ENCODE measurements at places on chromosomes 1 and 21.
A peak's percentile ranks its signal among the peaks of the same experiment; 100 is the strongest.

GRCh38 chr1:205794011-205794730 is 18.8 kb downstream of the SLC41A1 start:
- DNase-seq: no peak

- DNase-seq: no peak
These were observed at the start of gene KRTAP12-2 for GRCh38 chr21:44666401-44667320. TSS of gene KRTAP12-2 (minus strand) at chr21:44666927. CDS start at chr21:44666886, 41 bp downstream.

GRCh38 chr1:41670217-41670957 is 185.9 kb upstream of the EDN2 start:
- DNase-seq: no peak

DNA sequence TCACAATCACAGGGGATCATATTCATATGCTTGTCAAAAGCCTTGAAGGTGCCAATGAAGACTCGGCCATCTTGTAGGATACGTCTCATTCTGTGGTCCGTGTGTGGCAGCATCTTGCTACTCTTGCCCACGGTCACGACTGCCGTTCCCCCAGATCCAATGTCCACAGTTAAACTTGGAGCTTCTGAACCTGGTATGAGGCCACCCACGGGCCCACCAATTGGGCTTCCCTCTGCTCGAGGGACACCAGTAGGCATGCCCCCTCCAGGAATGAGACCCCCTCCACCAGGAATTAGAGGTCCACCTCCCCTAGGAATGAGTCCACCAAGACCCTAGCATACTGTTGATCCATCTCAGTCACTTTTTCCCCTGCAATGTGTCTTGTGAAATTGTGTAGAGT is 39.6 kb downstream of the MORN1 start:
- no peak for DNase-seq

- DNase-seq: no peak
These were observed 117.6 kb downstream of the AK5 start for GRCh38 chr1:77399250-77400086.

DNA sequence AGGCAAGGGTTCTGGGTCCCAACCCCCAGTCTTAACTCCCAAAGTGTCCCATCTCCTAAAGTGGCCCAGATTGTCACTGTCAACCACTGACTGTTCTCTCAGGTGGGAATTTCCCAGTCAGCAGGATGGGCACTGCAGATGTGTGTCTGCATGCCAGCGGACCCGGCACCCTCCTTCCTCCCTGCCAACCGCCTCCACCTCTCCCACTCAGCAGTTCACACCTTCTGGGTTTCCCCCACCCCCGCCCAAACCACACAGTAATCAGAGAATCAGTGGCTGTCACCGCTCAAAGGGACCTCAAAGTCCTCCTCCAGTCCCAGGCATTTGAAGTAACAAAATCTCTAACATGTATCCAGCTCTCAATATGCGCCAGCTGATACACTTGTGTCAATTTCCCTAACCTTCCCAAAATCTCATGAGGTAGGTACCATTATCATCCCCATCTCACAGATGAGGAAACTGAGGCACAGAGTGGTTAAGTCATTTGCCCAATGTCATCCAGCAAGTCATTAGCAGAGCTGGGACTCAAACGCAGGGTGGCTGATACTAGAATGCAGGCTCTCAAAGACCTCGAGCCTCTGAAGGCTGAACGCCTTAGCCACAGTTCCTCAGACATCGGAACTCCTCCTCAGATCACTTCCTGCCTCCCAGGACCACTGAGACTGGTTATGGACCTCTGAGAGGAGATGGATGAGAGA is 4.8 kb downstream of the RUNX3 start:
- DNase-seq: peak; percentile 68

GRCh38 chr21:35540950-35541638 is 492.0 kb upstream of the RUNX1 start:
- DNase-seq: no peak

GRCh38 chr1:12053752-12054548 is 9.2 kb upstream of the TNFRSF8 start:
- DNase-seq: peak; percentile 68

- no peak for DNase-seq
These were observed 302.7 kb upstream of the SGIP1 start for GRCh38 chr1:66231217-66231616.

DNA sequence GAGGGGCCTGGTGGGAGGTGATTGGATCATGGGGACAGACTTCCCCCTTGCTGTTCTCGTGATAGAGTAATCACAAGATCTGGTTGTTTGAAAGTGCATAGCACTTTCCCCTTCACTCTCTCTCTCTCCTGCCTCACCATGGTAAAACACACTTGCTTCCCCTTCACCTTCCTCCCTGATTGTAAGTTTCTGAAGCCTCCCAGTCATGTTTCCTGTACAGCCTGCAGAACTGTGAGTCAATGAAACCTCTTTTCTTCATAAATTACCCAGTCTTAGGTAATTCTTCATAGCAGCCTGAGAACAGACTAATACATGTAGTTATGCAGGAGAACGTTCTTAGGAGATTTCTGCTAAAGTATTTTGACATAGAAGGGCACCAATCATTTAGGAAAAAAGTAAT is 59.9 kb upstream of the FBXO28 start:
- no peak for DNase-seq

DNA sequence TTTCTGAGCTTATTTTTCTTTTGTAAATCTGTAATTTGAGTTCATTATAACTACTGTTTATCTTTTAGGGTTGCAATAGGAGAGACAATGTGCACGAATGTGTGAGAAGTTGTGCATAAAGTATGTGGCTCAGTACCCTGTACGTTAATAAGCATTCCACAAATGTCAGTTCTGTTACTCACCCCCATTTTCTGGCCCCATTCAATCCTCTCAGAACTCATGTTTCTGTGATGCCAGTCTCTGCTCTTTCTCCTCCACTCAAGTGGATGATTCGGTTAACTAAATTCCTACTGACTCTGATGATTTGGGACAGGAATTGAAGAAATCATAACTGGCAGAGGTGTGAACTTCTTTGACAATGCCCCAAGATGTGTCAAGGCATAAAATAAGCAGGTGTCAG is 10.2 kb upstream of the DMRTB1 start:
- no peak for DNase-seq

GRCh38 chr21:28821276-28822122 is 171.2 kb downstream of the LTN1 start:
- DNase-seq: no peak

DNA sequence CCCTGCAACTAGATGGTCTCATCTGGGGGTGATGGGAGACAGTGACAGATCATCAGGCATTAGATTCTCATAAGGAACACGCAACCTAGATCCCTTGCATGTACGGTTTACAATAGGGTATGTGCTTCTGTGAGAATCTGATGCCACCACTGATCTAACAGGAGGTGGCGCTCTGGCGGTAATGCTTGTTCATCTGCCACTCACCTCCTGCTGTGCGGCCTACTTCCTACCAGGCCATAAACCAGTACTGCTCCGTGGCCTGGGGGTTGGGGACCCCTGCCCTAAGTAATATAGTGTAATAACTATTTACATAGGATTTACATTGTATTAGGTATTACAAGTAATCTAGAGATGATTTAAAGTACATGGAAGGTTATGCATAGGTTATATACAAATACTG is 134.9 kb downstream of the CLEC20A start:
- DNase-seq: no peak

- DNase-seq: no peak
These were observed 13.3 kb downstream of the PTCH2 start for GRCh38 chr1:44829506-44830384.

- DNase-seq: no peak
These were observed 30.0 kb downstream of the CDK18 start for GRCh38 chr1:205534444-205534985.

DNA sequence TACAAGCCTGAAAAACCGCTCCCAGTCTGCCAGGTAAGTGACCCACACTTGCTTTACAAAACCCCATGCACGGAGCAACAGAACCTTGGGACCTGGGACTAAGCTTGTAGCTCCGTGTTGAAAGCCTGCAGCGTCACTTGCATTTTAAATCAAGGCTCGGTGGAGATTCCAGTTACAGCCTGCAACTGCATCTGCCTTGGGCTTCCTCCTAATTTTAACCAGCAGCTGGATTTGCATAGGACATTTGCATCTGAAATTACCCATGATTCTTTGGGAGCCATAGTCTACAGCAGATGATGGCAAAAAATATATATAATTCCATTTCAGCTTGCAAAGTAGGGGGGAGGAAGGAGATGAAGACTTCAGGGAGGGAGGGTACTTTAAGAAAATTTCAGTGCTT is 62.4 kb upstream of the IGSF21 start:
- no peak for DNase-seq

DNA sequence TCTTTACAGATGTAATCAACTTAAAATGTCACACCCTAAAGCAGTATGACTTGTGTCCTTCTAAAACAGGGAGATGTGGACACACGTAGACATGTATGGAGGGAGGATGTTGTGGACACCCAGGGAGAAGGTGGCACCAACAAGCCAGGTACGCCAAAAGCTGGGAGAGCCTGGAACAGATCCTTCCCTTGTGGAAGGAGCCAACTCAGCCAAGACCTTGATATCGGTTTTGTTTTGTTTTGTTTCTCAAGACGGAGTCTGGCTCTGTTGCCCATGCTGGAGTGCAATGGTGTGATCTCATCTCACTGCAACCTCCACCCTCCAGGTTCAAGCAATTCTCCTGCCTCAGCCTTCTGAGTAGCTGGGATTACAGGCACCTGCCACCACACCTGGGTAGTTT is 45.6 kb downstream of the CHAF1B start:
- DNase-seq: no peak

DNA sequence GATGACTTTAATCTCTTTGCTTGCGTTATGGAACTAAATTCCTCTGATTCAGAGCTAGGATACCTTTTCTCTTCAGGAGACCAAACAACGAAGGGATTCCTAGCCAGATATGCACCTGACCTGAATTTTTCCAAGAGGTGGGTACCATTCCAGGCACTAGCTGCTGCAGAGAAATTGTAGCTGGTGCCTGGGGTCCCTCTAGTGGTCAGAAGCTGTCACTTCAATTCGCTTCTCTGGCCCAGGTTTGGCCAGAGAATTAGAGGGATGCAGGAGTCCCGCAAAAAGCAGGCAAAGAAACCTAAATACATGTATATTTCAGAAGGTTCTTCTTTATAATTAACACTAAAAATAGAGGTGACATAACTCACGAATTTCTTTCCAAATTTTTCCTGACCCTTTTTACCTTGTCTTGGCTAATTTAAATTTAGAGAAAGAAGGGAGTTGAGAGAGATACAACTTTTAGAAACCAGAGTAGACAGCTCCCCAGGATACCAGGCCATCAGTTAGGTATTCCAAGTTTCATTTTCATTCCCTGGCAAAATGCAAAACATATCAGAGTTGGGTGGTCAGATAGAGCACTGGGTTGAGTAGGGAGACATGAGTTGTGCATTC is 9.6 kb downstream of the ACKR1 start:
- DNase-seq: no peak

- no peak for DNase-seq
These were observed 354.9 kb upstream of the SNX7 start for GRCh38 chr1:98306517-98307089.

GRCh38 chr1:53129891-53130597 is 12.4 kb downstream of the SLC1A7 start:
- no peak for DNase-seq

DNA sequence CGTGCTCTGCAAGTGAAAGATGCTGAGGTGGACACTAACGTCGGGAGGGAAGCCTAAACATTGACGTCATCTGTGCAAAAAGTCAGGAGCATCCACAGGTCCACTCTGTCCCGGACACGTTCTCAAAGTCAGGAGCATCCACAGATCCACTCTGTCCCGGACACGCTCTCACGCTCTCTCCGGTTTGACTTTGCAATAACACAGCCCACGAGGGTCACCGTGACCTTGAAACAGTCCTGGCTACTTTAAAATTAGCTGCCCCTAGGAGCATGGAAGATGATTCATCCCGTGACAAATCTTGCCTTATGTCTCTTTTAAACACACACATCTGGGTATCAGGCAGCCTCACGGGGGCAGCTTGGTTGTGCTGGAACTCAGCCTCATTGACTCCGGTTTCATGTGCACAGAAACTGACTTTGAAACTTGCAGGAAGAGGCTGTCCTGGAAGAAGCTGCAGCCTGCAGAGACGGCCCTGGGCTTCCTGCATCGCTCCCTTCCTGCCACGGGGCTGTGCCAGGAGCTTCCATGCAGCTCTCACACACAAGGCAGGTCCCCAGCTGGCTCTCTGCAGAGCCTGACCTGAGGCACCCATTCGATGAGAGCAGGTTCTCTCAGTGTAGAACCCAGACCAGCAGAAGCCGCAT is 18.1 kb upstream of the COL18A1 start:
- DNase-seq: no peak

- no peak for DNase-seq
These were observed 205.6 kb upstream of the GJB5 start for GRCh38 chr1:34549199-34549598.

DNA sequence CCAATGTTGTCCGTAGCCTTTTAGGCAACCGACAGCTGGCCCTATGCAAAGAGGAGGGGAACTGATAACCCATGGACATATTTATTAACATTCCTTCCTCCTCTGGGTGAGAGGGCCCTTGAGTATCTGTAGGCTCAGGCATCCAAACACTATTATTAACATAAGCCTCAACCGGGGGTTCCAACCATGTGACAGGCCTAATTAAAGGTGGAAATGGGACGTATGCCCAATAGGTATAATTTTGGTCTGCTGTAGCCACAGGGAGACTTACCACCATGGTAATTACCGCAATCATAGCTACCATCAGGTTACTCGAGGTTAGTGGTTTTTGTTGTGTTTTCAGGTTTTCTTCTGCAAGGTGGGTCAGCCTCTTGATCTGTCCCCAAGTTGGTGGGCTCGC is 5.3 kb downstream of the DAP3 start:
- no peak for DNase-seq

DNA sequence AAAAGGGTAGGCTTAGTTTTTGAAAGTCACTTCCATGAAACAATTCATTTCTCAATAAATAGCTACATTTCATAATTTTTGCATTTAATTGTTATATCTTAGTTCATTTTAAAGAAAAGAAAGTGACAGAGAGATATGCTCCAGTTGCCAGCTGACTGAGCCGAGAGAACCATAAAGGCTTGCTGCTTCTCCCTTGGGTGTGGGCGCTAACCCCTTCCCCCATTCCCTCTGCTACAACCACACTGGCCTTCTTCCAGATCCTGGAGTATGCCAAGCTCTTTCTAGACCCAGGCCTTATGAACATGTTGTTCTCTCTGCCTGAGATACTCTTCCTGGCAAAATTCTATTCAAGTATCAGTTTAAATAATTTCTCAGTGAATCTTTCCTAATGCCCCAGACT is 12.3 kb downstream of the SORT1 start:
- DNase-seq: no peak

GRCh38 chr1:208967334-208967733 is 616.2 kb upstream of the CAMK1G start:
- DNase-seq: no peak

DNA sequence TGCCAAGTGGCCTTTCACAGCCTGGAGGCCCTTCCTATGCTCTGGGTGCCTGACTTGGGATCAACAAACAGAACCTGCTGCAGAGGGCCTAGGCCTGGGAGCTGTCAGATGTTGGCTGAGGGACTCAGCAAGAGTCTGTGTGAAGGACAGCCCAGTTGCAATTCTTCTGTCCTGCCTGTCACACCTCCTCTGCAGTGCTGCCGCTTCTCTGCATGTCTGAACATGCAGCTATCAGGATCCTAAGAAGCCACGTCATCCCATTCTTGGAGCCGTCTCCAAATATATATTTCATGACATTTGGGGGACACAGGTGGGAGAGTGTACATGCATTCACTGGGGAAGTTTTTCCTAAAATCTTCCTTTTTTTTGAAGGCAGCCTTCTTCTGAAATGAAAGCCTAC is 8.6 kb downstream of the FCAMR start:
- no peak for DNase-seq

All from GM12878 (cell line).